Hematopoietic multipotent progenitor cell (in vitro differentiated cells): ENCODE measurements at places on chromosomes 13 and 19.

GRCh38 chr13:98301721-98302120 is 124.7 kb upstream of the RNF113B start:
- no peak for DNase-seq

DNA sequence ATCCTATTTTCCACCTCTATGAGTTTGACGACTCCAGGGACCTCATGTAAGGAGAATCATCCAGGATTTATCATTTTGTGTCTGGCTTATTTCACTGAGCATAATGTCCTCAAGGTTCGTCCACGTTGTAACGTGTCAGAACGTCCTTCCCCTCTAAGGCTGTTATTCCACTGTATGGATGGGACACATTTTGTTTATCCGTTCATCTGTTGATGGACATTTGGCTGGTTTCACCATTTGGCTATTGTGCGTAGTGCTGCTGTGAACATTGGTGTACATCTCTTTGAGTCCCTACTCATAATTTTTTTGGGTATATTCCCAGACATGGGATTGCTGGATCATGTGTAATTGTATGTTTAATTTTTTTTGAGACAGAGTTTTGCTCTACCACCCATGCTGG is 21.5 kb downstream of the CRTC1 start:
- no peak for DNase-seq

GRCh38 chr13:46641274-46642081 is 88.5 kb downstream of the LRCH1 start:
- DNase-seq: no peak

DNA sequence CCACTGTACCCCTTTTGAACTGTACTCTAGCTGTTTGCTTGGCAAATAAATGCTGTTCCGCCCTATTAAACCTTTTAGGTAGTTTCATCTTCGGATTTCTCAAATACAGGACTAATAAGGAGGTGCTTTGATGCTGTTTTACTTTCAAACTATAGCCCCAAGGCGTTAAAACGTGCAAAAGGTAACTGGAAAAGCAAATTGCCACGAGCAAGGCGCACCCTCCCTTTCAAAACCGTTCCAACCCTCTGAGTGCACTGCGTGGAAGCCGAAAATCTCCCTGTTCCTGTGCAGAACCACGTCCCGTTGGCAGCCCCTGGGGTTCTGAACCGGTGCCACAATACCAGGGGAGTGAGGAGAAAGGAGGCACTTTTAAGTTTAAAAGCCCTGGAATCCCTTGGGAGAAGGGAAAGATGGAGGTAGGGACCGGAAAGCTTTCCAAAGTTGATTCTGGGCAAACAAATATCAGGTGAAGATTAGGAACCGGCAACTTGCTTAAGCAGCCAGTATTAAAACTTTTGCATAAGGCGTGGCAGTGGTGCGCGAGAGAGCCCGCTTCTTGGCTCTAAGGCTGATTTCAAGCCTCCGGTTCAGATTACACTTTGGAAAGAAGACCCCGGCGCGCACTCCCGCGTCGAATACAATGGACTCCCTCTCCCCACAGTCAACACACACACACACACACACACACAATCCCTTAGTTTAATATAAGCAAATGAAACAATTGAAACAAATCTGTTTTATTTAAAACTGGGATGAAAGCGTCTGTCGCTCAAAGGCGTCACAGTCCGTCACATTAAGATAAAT is 9.5 kb downstream of the POU4F1 start:
- peak; percentile 24 for DNase-seq

DNA sequence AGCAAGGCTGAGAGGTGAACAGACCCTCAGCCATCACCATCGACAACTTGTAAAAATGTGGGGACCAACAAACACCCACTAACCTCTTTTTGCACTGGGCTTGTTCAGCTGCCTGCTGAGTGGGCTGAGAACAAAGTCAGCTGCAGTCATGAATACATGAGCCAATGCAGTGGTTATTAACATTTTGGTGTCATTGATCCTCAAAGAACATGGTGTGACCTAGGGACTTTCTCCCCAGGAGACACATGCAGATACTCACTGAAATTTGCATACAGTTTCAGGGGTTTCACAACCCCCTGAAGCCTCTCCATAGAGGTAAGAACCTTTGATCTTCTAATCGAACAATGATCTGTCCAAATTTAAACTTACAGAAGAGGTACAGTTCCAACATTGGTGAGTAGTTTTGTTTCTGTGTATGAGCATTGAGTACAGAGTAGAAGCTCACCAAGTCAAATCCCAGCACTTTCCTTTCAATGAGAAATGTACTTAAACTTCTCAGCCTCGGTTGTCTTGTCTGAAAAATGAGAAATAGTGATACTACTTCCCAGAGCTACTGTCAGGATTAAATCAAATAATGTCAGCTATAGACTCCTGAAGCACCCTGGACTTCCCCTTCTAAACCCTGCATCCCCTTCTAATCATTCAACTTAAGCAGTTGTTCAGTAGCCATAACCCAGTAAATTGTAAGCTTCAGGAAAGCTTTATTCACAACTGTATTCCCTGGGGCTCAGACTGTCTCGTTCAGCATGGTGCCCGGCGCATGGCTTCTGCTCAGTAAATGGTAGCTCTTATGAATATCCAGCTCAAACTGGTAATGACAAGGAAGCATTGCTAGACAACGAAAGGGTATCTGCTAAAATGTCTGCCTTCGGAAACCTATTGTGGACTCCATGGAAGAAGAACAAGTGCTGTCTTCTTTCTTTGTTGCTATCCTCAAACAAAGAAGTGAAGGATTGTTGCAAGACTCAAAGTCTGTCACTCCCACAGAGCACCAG is 148.7 kb downstream of the FOXO1 start:
- no peak for DNase-seq

GRCh38 chr19:45418802-45419201 is 4.9 kb downstream of the ERCC1 start:
- DNase-seq: no peak

DNA sequence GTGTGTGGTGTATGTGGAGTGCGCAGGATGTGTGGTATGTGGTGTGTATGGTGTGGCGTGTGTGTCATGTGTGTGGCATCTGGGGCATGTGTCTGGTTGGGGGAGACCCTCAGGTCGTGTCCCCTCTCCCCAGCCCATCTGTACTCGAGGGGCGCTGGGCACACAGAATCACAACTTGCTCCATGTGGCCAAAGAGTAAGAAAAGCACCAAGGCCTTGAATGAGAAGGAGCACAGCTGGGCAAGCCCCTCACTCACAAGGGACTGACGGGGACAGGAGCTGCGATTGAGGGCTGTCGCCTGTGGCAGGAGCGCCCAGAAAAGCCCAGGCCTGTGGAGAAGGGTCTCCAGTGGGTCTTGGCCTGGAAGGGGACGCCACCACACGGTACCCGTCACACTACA is 62.8 kb downstream of the PEPD start:
- DNase-seq: no peak

GRCh38 chr19:45498411-45499195 is at the start of gene PPM1N:
PPM1N (plus strand) TSS chr19:45498443; CDS start chr19:45498473, 30 bp downstream.
- peak; percentile 52 for DNase-seq

DNA sequence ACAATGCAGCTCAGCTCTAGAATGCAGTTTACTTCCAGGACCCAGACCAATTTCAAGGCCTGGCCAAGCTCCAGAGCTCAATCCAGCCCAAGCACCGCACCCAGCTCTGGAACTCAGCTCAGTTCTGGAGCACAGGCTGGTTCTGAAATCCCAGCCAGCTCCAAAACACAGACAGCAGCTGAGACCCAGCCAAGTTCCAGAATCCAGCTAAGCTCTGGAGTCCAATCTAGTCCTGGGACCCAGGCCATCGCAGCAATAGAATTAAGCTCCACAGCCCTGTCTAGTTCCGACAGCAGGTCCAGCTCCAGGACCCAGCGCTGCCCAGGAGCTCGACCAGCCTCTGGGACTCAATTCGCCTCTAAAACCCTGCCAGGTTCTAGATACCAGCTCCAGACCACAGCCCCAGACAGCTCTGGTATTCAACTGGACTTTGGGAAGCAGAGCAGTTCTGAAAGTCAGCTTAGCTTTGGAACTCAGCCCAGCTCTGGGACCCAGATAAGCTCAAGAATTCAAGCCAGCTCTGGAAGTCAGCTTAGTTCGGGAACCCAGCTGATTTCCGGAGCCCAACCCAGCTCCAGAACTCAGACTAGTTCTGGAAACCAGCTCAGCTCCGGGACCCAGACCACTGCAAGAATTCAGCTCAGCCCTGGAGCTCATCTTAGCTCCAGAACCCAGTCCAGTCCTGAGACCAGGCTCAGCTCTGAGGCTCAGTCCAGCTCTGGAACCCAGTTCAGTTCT is 6.8 kb downstream of the GIPC3 start:
- no peak for DNase-seq

DNA sequence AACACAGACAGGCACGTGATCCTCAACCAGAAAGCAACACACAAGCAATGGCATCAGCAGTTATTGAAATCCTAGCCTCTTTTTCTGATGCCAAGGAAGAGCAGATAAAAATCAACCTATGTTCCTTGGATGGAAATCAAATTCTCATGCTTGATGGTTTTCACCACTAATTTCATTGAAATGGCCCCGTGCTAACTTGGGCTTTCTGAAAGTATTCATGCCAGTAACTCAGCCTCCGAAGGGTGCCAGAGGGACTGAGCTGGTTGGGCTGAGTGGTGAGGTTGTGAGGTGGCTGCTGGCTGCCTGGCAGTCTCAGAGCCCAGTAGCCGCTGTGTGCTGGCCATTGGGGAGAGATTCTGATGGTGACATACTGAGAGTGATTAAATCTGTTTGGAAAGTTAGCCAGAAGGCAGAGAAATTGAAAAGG is 309.3 kb downstream of the DCT start:
- DNase-seq: no peak

- DNase-seq: no peak
Measured at GRCh38 chr13:33194820-33195692, 90.5 kb downstream of the STARD13 start.

- DNase-seq: no peak
Measured at GRCh38 chr13:109383683-109384082, 402.7 kb downstream of the IRS2 start.

DNA sequence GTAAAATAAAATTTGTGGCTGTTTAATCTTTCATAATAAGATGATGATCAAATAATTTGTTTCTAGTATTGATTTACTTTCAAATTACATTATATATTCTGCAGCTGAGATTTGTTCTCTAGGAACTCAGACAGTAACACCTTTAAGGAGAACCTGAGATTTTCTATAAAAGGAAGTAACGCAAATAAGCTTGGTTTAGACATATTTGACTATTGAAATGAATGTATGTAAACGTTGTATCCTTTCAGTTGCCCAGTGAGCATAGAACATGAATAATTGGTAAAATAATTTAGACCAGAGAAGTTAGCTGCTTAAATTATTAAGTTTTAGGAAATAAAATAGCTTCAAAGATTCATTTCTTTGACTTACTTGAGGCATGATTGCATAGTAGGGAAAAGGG is 3.1 kb downstream of the CDK8 start:
- DNase-seq: no peak

DNA sequence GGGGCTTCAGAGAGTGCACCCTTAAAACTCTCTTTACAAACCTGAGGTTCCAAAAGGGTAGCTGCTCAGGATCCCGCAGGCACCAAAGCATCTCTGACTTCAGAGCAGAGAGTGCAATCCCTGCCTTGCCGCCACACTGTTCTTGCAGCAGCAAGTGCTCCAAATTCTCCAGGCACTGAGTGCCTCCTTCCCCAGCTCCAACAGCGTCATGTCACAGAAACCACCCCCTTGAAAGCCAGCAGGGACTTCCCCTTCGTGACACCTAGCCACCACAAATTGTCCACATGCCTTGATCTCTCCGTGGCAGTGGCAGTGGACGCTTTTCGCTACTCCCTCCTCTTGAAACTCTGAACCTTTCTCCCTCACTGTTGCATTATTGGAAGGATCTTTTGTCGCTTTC is 39.9 kb downstream of the MBNL2 start:
- DNase-seq: no peak
